ENCODE measurements at places on chromosomes 4 and X. TPM values are rescaled to one million over a fixed set of nuclear protein-coding genes. Genes with fewer than 3 reads are reported as not detected.

DGKK gene
- not detected for total RNA-seq

IGSF1 gene
- total RNA-seq, result not detected

GC gene
- total RNA-seq, result not detected

XK gene
- total RNA-seq, result 0.24 TPM

CYTL1 gene
- 0.42 TPM for total RNA-seq

RNF150 gene
- not detected for total RNA-seq

GAGE13 gene
- not detected for total RNA-seq

GATA1 gene
- total RNA-seq, result not detected

CYSLTR1 gene
- not detected for total RNA-seq

RRH gene
- total RNA-seq, result 0.10 TPM

GPR143 gene
- total RNA-seq, result 1.3 TPM

GRCh38 chr4:188002323-188002722 lies 6.8 kb downstream of the ZFP42 start:
- DNase-seq, result no peak

DNA sequence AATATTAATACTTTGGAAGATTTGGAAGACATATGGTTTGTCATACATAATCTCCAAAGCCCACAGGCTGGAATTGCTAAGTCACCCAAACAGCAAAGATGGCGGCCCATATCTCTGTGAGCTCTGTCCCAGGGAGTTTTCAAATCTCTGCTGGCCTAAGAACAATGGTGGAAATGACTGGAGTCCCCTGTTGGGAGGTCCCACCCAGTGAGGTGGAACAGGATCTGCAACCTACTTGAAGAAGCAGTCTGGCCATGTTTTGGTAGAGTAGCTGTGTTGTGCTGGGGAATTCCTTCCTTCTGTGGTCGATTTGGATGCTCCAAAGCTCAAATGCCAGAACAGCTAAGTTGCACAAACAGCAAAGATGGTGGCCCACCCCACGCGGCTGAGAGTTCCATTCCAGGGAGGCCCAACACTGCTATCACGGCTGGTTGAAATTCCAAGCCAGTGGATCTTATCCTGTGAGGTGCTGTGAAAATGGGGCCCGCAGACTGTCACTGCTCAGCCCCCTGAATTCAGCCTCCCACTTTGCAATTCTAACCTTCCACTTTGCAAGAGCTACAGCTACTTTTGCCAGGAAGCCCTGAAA lies 3.2 kb upstream of the UGT2B7 start:
- no peak for DNase-seq

- no peak for DNase-seq
These were observed 265.5 kb downstream of the UNC5C start for GRCh38 chr4:95283320-95283719.

- no peak for DNase-seq
These were observed 17.1 kb downstream of the MSANTD1 start for GRCh38 chr4:3266076-3266475.

DNA sequence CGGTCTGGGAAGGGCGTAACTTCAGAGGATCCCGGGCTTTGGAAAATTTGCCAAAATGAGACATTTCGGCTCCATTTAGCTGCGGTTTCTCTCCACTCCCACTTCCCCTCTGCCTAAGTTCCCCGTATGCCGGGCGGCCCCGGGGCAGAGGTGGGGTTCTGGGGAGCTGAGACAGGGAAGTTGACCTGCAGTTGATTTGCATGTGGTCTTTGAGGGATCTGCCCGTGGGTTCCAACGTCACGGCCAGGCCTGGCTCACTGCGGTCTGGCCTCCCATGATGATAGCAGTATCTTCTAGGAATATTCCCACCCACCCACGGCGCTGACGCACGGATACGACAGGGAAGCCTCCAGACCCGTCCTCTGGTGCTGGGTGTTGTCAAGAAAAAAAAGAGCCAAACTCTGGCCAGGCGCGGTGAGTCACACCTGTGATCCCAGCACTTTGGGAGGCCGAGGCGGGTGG lies 27.3 kb upstream of the CRLF2 start:
- DNase-seq, result no peak

- DNase-seq, result no peak
These were observed 42.0 kb upstream of the IGSF1 start for GRCh38 chrX:131331152-131331551.

DNA sequence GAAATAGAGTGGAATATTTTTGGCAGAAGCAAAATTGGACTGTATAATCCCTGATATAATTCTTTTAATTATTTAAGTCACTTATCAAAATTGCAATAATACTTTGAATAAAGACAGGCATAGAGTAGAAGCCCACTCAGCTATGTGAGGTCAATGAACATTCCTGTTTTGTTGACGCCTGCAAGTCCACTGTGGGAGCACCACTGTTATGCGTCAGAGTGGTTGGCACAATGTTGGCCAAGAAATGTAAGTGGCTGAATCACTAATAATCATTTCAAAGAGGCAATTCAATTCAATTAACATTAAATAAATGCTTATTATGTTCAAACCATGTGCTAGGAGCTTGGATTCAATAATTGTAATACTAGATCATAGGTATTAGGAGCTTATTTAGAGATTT lies 221.0 kb downstream of the SPCS3 start:
- DNase-seq, result peak; percentile 59

GRCh38 chr4:16969696-16970135 lies 71.3 kb upstream of the LDB2 start:
- DNase-seq, result peak; percentile 24

DNA sequence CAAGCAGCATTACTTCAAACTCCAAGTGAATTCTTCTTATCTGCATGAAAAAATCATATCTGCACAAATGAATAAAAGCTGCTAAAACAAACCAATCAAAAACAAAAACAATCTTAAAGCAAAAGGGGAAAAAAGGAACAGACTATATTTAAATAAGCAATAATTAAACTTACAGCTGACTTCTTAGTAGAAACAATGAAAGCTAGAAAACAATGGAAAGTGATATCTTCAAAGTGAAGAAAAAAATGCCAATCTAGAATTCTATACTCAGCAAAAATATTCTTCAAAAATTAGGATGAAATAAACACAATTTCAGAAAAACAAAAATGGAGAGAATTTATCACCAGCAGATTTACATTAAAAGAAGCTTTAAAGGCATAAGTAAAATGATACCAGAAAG lies 20.0 kb downstream of the STBD1 start:
- DNase-seq, result no peak

- DNase-seq, result no peak
These were observed 8.3 kb upstream of the XK start for GRCh38 chrX:37677243-37677642.

- no peak for DNase-seq
These were observed 392.6 kb upstream of the FTHL17 start for GRCh38 chrX:31464306-31464915.

- no peak for DNase-seq
These were observed 76.0 kb downstream of the ANK2 start for GRCh38 chr4:113125418-113125817.

DNA sequence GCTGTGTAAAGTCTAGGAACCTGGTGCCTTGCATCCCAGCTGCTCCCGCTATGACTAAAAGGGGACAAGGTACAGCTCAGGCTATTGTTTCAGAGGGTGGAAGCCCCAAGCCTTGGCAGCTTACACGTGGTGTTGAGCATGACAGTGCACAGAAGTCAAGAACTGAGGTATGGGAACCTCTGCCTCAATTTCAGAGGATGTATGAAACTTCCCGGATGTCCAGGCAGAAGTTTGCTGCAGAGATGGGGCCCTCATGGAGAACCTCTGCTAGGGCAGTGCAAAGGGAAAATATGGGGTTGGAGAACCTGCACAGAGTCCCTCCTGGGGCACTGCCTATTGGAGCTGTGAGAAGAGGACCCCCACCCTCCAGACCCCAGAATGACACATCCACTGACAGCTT lies 76.6 kb downstream of the DDX60 start:
- DNase-seq, result no peak

DNA sequence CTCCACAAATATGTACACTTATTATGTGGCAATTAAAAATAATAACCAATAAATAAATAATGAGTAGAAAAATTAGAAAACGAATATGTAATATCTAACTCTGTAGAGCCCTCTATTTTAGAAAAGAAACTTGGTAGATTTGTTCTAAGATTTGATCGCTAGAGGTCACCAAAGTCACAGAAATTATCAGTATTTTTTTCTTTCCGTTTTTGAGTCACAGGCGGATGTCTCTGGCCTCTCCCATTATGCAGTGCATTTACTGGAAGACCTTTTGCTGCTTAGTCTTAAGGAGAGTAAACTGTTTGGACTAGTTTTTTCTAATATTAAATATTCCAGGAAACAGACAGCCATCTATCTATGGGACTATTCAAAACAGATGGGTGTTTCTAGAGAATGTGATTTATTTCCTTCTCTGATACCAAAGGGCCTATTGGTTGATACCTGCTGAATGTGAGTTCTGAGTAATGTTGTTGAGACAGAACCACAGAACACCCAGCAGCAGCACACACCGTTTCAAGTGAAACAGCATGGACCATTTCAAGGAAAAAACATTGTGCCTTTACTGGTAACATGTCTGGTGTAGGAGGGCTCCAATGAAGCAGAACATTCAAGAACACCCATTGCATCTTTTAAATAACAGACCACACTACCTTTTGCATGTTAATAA lies 34.0 kb upstream of the GYPA start:
- peak; percentile 65 for DNase-seq

Measured in foreskin keratinocyte (primary cell).